ENCODE measurements at places on chromosomes 4 and X. TPM values are rescaled to one million over a fixed set of nuclear protein-coding genes. Genes with fewer than 3 reads are reported as not detected.

Gene PRR32
- not detected for total RNA-seq

Gene TMEM156
- 2.7 TPM for total RNA-seq

Gene ZFP92
- 1.2 TPM for total RNA-seq

DNA sequence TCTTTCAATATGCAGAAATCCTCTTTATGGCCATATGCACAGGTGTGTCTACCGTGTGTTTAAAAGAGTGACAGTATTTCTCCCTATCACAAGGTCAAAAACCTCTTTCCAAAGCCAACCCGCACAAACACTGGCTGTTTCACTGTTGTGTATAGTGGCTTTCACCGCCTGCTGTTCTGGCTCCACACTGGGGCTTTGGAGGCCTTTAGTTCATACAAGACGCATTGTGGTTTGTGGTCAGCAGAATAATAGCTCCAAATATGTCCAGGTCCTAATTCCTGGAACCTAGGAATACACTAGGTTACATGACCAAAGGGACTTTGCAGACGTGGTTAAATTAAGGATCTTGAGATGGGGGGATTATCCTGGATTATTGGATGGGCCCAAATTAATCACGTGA lies 40.7 kb upstream of the FAM9A start:
- H3K27ac ChIP-seq, result no peak overlapping the region
- no peaks in the 10 kb centered on the region for H3K4me1 ChIP-seq
- no peaks in the 10 kb centered on the region for H3K36me3 ChIP-seq
- no peaks in the 10 kb centered on the region for H3K27me3 ChIP-seq
- DNase-seq, result no peak

- no peak for DNase-seq
- H3K27ac ChIP-seq, result no peak overlapping the region
- no peak overlapping the region for H3K4me3 ChIP-seq
- H3K4me1 ChIP-seq, result peaks cover 2% of the 10 kb centered on the region
Measured at GRCh38 chr4:113591982-113592381, 169.6 kb downstream of the CAMK2D start.
